ENCODE measurements at places on chromosomes 12 and 14.

DNA sequence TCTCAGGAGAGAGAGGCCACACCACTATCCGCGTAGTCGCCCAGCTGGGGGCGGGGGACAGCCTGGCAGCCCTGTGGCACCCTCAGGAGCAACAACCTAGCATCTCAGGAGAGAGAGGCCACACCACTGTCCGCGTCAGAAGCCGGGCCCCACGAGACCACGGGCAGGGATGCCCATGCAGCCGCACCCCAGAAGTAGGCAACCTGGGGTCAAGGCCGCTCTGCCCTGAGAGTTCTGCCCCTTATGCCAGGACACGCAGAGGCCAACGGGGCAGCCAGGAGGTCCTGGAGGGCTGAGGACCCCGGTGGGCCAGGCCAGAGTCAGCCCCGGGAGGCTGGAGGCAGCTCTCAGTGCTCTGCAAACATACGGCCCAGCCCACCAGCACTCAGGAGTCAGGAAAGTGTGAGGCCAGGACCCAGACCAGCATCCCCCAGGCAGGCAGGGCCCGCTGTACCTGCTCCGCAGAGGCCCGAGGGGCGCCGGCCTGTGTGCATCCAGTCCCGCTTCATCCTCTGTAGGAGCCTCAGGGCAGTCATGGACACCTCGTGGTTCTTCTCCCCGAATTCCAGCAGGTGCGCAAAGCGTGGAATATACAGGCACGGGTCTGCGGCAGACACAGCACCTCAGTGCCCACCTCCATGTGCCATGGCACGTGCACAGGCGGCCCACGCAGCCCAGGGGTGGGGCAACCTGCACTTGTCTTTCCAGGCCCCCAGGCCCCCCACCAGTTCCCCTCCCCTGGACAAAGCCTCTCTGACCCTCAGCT, 7.3 kb upstream of the BTBD6 start:
- no peak for DNase-seq

DNA sequence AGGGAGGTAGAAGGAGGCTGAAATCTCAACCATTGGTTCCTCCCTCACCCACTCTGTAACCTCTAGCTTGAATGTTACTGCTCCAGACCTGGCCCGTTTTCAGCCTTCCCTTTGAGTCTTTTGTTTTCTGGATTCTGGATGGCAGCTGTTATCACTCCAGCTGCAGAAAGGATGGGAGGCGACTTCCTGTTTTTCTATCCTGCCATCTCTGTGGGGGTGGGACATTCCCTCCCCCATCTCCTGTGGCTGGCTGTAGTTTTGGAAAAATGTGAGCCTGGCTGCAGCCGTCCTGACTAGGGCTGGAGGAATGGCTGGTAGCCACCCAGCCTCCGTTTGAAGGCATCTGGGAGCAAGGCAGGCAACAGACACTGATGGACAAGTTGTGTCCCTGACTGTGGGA, 2.9 kb upstream of the PPFIBP1 start:
- peak; percentile 45 for DNase-seq

DNA sequence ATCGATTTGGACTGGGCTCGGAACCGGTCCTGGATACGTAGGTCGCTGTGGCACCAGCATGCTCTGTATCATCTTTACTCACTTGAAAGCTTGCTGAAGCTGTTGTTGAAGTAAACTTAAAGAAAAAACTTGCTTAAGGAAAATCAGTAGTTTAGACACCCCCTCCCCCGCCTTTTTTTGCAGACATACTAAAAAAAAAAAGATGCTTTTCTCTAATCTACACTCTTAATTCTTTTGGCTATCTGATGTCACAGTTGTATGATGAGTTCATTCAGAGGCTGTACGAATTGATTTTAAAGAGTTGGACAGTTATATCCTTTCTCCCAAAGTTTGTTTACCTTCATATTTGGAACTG, 865 bp downstream of the FRS2 start:
- DNase-seq: no peak

DNA sequence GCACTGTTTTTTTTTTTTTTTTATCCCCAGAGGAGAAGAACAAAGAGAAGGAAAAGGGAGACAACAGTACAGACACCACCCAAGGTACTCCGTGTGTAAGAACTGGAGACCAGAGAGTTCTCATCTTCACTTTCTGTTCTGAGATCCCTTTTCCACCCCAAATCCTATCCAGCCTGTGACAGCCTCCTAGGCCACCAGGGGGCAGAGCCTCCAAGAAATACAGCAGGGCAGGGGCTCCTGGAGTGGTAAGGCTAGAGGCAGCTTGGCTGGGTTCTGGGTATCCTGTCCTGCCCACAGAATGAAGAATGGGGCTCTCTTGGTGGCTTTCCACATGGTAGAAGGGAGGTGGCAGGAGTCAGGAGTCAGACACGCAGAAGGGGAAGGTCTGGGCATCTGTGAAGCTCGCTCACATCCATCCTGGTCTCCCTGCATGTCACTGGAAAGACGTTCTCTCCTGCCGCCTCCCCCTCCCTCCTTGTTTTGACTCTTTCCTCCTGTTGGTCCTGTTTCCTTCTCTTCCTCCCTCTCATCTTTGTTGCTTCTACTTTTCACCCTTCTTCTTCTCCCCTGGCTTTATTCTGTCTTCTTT, 12.0 kb downstream of the CLSTN3 start:
- DNase-seq: peak; percentile 86

- no peak for DNase-seq
Measured at GRCh38 chr14:53231171-53231570, 78.0 kb upstream of the DDHD1 start.

GRCh38 chr12:24600996-24601395, 347.9 kb downstream of the BCAT1 start:
- DNase-seq: no peak

- no peak for DNase-seq
Measured at GRCh38 chr12:10214895-10215267, 2.2 kb downstream of the GABARAPL1 start.

DNA sequence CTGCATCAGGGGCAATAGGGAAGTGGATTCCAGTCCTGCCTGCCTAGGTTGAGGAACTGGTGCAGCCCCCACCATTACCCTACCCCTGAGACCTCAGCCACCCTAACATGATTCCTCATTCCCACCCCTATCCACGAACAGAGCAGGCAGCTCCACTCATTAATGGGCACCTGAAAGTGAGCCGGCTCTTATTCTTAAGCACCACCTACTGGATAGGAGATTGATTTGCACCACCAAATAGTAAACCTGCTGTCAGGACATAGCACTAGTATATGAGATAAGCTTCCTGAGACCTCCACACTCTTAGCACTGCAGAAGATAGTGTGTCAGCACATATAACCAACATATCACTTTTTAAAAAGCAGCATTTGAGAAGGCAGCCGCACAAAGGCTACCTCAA, 573.2 kb downstream of the SOX5 start:
- peak; percentile 23 for DNase-seq

GRCh38 chr14:49164074-49164473, 422.1 kb downstream of the RPS29 start:
- DNase-seq: no peak

DNA sequence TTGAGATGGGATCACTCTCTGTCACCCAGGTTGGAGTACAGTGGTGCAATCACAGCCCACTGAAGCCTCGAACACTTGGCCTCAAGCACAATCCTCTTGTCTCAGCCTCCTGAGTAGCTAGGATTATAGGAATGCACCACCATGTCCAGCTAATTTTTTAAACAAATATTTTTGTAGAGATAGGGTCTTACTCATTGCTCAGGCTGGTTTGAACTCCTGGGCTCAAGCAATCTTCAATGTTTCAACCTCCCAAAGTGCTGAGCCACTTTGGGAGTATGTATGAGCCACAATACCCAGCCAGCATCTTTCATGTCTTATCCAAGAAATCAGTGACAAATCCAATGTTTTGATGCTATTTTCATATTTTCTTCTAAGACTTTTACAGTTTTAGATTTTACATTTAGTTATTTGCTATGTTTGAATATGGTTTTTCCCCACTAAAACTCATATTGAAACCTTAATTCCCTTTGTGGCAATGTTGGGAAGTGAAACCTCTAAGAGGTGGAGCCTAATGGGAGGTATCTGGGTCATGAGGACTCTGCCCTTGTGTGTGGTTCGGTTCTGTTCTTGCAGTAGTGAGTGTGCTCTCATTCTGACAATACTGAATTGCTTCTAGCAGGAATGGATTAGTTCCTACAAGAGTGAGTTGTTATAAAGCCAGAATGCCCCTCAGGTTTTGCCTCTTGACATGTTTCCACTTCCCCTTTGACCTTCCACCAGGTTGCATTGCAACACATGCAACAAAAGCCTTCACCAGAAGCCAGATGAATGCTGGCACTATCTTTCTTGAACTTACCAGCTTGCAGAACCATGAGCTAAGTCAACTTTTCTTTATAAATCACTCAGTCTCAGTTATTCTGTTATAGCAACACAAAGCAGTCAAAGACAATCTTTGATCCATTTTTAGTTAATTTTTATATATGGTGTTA, 80.8 kb upstream of the AMIGO2 start:
- DNase-seq: no peak

GRCh38 chr14:64801800-64802199, 77.9 kb downstream of the SPTB start:
- peak; percentile 73 for DNase-seq

All from iPS-NIHi11 (cell line).